Heart left ventricle (tissue), 16 donors: ENCODE measurements at places on chromosomes 4 and X. TPM values are rescaled to one million over a fixed set of nuclear protein-coding genes. Genes with fewer than 3 reads are reported as not detected.

- H3K27ac ChIP-seq = no peak overlapping the region
- H3K36me3 ChIP-seq = no peaks in the 10 kb centered on the region
- no peaks in the 10 kb centered on the region for H3K4me1 ChIP-seq
- DNase-seq = no peak
- H3K27me3 ChIP-seq = no peaks in the 10 kb centered on the region
- no peak overlapping the region for H3K4me3 ChIP-seq
Observed at GRCh38 chrX:14050709-14051108, 21.0 kb upstream of the GEMIN8 start.

Gene CSAG3
- total RNA-seq = not detected

Gene FGFBP2
- total RNA-seq = 3.8 TPM

Gene CTAG2
- total RNA-seq = not detected

Gene CCNQ
- total RNA-seq = 17.4 TPM

Gene SPANXA2
- total RNA-seq = not detected
